ENCODE measurements at places on chromosomes 13 and 19.

DNA sequence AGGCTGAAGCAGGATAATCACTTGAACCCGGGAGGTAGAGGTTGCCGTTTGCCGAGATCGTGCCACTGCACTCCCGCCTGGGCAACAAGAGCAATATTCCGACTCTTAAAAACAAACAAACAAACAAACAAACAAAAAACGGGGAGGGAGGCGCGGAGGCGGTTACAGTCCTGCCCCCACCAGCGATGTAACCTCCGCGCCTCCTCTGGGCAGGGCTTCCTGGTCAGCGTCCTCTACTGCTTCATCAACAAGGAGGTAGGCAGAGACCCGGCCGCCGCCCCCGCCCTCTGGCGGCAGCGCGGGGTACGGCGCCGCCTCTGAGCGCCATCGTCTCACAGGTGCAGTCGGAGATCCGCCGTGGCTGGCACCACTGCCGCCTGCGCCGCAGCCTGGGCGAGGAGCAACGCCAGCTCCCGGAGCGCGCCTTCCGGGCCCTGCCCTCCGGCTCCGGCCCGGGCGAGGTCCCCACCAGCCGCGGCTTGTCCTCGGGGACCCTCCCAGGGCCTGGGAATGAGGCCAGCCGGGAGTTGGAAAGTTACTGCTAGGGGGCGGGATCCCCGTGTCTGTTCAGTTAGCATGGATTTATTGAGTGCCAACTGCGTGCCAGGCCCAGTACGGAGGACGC is 10.2 kb downstream of the SNRPD2 start:
- DNase-seq: peak; percentile 77

GRCh38 chr19:5590151-5590864 is 22.6 kb upstream of the TINCR start:
- DNase-seq: no peak

- no peak for DNase-seq
Measured at GRCh38 chr19:38975214-38975860, at the start of gene FBXO17. Gene FBXO17 (minus strand): TSS chr19:38975742. CDS start chr19:38950319, 25,423 bp downstream.

DNA sequence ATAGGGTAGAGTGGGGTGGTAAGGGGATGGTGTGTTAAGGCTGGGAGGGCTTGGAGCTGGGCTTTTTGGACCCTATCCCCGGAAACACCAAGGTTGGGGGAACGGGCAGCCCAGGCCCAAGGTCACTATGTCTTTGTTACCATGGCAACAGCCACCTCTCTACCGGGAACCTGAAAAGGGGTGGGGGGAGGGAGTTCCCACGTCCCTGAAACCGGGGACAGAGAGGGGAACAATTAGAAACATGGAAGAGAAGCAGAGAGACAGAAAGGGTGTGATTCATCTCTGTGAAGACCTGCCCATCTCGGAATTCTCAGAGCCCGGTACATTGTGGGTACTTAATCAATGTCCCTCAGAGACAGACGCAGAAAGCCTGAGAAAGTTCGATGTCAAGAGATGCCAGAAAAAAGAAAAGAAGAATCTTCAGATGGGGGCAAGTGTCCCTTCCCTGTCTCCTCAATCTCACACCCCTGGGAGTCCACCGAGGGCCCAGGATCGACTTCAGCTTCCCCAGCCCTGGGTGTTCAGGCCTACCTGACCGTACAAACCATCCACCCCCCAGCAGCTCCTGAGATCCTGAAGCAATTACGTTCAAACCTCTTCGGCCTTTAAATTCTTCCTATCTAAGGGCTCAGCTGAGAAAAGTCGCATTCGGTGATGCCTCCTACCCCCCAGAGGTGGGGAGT is 6.8 kb upstream of the LRFN1 start:
- no peak for DNase-seq

- DNase-seq: no peak
Measured at GRCh38 chr13:24502533-24503378, 9.8 kb downstream of the PARP4 start.

GRCh38 chr13:86608701-86609100 is 809.5 kb upstream of the SLITRK6 start:
- DNase-seq: no peak

DNA sequence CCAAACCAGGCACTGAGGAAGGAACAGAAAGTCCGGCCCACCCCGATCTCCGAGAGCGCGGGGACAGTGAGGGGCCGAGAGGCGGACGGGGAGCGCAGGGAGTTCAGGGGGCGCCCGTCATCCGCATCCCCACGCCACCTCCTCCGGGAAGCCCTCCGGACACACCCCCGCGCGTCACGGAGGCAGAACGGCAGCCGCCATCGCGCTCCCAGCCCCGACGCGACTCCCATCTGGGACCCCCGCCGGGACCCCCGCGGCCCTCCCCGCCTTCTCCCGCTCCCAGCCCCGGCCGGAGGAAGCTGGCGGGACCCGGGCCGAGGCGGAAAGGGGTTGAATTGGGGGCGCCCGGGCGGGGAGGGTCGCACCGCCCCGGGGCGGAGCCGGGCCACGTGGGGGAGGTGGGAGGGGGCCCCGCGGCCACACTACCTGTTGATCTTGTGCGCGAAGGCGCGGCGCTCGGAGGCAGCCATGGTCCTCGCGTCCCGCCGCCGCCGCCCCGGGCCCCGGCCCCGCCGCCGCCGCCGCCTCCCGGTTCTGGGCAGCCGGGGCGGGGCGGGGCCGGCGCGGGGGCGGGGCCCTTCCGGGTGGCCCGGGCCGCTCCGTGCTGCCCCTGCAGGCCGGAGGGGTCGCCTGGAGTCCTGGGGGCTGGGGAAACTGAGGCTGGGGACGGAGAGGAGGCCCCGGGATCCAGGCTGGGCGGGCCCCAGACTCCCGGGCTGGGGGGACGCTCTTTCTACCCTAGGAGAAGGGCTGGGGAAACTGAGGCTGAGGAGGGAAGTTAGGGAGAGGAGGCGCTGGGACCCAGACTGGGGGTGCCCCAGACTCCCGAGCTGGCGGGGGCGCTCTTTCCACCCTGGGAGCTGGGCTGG is at the start of gene DOCK6:
Gene DOCK6 (minus strand): TSS at position 554 of the 869 bp plus-strand sequence. CDS start 84 bp downstream, at position 470.
- DNase-seq: no peak

GRCh38 chr19:32743447-32743846 is 23.9 kb downstream of the TDRD12 start:
- DNase-seq: no peak

GRCh38 chr19:19552798-19553197 is 14.7 kb downstream of the CILP2 start:
- DNase-seq: no peak

GRCh38 chr13:45696610-45697226 is 5.4 kb upstream of the CBY2 start:
- no peak for DNase-seq

GRCh38 chr19:1503925-1504773 is 8.7 kb downstream of the ADAMTSL5 start:
- DNase-seq: no peak

DNA sequence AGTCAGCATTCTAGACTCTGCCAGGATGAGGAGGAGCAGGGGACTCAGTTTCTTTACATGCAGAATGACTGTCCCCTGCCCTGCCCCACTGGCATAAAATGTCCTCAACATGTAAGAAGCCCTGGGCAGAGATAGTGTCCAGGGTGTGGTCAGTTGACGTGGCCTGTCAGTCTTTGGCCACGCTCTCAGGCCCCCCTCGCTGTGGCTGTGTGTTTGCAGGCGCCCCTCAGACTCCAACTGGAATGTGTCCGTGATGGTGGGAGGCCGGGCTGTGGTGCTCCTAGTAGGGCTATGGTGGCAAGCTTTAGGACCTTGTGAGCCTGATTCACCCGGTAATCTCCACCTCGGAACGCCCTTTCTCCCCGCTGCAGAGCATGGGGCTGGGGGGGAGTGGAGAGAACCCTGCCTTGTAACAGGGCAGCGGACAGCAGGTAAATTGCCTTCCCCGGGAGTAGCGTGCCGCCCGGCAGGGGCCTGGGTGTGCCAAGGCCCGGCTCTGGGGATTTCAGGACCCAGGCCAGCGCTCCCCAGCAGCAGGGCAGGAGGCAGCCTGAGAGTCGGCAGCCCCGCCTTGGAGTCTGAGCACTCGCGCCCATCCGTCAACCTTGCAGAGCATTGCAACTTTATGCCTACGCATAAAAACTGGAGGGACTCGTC is 62.3 kb downstream of the CHST8 start:
- DNase-seq: no peak

DNA sequence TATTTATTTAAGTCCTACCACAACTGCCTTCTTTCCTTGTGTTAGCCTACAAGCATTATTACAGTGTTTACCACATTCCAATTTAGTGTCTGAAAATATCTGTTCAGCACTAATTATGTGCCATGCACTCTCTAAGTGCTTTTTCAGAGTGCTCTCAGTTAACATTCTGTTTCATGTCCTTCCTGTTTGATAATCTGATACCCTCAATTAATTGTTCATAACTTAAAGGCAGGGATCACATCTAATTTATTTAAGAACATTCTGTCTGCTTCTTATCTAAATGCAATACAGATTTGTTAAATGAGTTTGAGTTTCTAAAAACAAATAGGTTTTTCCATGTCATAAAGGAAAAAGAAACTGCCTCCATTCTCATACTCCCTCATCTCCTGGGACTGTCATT is 649.6 kb upstream of the ATXN8OS start:
- DNase-seq: no peak

DNA sequence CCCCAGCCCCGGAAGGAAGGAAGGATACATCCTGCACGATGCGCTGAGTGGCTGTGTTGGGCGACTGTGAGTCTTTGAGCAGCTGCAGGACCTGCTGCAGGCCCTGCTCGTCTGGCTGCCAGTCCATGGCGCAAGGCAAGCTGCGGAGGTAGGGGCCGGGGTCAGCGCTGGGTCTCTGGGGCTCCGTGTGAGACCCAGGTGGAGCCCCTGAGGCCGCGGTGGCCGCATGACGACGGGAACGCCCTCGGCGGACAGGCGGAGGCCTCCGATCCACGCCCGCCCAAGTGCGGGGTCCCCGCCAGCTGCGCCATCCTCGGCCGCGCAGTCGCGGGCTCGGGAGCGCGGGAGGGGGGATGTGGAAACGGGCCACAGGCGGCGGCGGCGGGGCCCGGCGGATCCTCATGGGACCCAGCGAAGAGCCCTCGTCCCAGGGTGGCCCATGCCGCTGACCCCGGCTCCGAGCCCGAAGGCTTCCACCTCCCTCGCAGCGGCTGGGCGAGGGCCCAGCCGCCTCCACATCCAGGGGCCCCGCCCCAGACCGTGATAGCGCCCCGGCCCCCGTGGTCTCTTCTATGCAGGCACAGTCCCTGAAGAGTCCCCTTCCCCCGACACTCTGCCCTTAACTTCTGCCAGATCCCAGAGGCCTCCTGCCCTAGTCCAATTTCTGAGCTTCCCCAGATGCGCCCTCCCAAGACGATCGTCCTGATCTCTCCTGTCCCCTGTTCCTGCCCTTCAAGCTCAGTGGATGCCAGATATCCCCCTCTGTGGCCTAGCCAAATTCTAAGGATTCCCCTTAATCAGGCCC is 2.7 kb downstream of the TNPO2 start:
- no peak for DNase-seq

- no peak for DNase-seq
Measured at GRCh38 chr19:4897146-4897545, 5.5 kb downstream of the ARRDC5 start.

DNA sequence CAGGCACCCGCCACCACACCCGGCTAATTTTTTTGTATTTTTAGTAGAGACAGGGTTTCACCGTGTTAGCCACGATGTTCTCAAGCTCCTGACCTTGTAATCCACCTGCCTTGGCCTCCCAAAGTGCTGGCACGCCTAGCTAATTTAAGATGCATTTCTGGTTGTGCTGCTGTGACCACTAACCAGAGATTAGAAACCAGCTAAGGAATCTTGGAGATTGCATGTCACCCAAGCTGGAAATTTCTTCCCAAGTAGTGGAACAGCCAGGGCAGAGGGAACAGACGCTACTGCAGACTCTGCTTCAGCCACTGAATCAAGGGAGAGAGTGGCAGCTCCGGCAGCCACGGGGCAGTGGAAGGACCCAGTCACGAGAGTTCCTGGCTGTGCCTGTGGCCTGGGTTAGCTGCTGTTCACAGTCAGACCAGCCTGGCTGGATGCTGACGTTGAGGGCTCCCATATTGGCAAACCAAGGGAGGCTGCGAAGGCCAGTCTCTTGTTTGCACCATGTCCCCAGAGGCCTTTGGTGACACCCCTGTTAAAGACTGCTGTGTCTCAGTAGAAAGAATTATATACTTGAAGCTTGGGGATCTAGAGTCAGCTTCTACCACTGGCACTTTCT is 7.9 kb downstream of the TPM4 start:
- DNase-seq: no peak

- DNase-seq: no peak
Measured at GRCh38 chr19:1085053-1085658, 10.0 kb downstream of the POLR2E start.

GRCh38 chr19:7607212-7607873 is 11.7 kb downstream of the CAMSAP3 start:
- DNase-seq: no peak

DNA sequence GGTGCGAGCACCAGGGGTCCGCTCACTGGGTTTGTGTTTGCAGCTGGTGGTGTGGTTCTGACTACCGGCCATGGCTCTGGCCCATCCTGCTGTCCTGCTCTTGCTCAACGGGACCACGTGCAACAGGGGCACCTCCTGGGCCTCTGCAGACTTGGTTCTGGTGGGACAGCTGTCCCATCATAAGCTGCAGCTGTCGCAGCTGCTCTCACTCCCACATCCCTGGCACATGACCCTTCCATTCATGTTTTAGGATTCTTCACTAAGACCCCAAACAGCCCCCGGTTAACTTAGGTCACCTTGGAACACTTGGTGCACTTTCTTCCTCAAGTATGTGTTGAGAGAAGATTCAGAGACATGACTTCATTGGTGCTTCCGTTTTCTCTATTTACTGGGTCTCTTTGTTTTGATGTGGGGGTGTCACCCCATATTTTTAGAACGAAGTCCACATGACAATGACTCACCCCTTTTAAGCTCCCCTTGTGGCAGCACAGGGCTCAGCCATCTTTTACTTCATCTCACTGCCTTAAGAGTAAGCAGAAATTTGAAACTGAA is 68.4 kb upstream of the ARHGEF7 start:
- no peak for DNase-seq

DNA sequence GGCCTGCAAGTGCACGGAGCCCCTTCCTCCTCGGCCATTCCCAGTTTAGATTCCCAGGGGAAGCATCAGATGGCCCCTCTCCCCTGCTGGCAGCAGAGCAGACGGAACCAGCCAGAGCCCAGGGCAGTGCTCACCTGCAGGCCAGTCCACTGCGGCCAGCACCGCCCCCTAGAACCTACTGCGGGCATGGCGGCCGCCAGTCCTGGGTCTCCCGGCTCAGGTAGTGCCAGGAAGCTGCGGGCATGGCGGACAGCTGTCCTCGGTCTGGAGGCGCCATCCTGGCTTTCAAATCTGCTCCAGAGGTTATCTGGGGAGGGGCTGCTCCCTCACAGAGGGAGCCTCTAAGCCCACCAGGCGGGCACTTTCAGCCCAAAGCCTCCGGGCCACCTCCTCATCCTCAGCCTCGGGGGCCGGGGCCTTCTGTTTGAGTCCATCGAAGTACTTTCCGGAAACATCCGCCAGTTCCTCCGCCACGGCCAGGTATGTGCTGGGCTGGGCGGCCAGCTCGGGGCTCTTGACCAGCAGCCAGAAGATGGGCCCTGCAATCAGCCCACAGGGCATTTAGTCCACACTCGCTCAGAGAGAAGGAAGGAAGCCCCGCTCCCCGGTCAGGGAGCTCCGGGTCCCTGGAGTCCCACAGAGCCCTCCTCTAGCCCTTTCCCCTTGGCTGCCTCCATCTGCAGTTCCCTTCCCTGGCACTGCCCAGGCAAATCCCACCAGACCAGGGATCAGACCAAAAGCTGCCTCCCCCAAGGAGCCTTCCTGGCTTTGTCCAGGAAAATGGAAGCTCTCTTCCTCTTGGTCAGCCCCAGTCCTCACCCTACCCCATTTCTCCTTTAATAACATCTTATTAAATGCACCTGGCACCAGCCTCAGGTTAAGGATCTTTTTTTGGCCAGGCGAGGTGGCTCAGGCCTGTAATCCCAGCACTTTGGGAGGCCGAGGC is 7.0 kb upstream of the GP6 start:
- no peak for DNase-seq
